ENCODE measurements at places on chromosomes 3 and 15.

DNA sequence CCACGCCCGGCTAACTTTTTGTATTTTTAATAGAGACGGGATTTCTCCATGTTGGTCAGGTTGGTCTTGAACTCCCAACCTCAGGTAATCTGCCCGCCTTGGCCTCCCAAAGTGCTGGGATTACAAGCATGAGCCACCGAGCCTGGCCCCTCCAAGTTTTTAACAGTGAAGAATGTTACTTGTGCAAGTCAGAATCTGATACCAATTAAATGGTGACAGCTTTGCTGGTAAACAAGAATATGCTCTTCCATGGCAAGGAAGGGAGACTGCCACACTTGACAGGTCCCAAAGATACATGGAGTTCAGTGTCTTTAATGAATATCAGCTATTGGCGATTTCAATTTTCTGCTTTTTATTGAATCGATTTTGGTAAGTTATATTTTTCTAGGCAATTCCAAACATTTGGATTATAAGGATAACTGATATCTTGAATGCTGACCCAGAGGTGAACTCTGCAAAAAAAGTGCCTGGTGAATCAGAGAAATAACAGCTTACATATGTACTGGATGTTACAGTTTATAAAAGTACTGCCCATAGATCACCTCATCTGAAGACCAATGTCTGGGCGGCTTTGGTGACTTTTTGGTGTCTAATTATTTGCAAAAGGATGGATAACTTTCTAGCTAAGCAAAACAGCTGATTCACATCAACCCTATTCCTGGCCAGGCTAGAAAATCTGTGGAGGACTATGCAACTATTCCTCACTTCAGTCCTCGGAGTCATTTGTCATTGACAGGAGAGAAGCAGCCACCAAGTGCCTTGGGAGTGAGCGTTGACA is 1.2 kb downstream of the PARP16 start:
- DNase-seq: no peak

DNA sequence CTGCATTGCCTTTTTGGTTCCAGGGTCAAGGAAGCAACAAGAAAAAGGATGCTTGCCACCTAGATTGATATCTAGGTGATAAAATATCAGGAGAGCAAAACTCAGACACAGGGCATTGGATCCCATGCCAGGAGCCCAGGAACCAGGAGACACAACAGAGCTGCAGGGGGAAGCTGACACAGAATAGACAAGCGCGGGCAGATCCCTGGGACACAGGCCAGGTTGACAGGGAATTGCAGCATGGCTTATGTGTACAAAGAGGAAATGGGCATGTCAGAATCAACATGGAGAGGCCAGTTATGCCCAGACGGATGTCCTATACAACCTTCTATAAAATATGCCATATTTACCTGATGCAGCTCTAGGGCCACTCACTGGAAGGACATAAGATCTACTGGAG is 84.2 kb downstream of the SEMA6D start:
- no peak for DNase-seq

DNA sequence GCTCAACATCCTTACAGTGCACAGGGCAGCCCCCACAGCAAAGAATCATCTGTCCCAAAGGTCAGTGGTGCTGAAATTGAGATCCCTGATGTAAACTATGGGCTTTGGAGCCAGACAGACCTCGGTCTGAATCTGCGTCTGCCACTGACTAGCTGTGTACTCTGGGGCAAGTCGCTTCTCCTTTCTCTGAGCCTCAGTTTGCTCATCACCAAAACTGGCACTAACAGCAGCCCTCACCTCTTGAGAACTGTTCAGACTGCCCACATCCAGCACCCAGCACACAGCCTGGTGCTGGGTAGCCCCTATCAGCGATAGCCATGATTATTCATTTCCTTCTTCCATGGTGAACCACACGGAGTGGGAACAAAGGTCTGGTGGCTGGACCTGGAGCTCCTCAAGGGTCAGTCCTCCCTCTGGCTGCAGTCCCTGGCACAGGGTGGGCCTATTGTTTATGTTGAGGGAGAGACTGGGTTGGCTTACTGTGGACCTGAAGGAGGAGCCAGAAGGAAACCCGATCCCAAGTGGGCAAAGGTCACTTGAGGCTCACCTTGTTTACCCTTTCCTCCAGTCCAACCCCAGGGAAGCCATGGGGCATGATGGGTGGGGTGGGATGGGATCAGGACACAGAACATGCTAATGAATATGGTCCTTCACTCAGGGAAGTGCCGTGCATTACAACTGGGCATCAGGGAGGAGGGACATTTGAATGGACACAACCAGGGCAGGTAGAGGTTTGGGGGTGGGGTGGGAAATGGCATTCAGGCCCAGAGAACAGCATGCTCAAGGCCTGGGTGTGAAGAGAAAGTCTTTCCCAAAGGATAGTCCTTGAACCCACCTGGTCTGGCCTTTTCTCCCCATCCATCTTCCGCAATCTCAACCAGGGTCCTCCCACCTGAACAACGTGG is 1.6 kb upstream of the PRKCD start:
- DNase-seq: no peak

DNA sequence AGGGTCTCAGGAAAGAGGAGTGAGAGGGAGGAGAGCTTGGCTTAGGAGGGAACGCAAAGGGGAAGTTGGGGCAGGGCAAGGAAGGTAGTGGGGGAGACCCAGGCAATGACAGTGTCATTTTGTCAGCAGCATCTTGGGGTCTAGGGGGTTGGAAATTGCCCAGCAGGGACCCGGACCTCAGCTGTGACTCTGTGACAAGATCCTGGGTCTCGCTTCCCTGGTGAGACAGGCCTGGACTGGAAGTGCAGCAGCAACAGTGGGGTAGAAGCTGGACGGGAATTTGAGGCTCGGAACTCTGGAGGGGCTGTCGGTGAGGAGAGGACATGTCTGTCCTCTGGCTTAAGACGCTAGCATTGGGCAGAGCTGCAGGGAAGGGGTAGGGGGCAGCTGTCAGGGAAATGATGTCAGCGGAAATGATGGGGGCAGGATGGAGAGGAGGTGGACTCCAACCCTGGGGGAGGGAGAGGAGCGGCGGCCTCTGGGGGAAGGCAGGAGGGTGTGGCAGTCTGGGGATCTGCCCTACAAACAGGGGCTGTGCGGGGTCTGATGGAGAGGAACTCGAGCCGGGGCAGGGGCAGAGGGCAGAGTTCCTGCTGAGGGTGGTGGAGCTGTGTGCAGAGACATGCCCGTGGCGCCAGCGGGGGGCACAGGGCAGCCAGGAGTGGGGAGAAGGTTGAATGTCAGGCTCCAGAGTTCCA is 12.3 kb downstream of the ANPEP start:
- DNase-seq: no peak

Data from right hindlimb (tissue), 1 donor.